ENCODE measurements at places on chromosomes 5 and 9.
A peak's percentile ranks its signal among the peaks of the same experiment; 100 is the strongest.

- no peak for DNase-seq
Observed at GRCh38 chr9:94479757-94480156, 75.1 kb upstream of the PCAT7 start.

DNA sequence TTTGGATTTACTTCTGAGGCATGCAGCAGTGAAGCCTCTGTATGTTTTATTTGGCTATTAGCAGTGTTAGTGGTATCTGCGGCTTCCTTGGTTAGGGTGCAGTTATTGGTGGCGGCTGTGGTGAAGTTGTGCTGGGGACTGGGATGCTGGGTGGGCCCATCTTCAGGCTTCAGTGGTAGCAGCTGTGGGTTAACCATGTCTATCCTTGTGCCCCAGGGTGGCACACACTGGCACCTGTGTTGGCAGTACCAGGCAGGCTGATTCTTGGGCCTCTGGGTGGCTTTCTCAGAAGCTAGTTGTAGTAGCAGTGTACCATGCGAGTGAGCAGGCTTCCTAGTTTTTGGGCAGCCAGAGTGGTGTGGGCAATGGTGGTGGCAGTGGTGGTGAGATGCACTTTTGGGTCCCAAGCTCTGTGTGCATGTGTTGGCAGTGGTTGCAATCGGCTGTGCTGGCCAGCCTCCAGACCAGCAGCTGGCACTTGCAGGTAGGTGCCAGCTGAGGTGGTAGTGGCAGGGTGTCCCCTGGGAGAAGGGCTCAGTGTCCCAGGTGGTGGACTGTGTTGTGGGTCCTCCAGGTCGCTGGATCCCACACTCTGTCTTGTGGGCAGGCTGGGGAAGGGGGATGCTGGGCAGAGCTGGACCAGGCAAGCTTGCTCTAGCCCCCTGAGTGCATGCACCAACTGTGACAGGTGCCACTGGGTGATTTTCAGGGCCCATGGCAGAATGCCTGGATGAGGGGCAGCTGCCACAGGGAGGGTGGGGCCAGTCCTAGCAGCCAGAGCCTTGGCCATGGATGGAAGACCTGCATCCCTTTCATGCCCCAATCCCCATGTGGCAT is 13.6 kb downstream of the AHRR start:
- no peak for DNase-seq

- DNase-seq, result no peak
Observed at GRCh38 chr5:55039843-55040242, 15.8 kb downstream of the GZMK start.

- DNase-seq, result no peak
Observed at GRCh38 chr5:40720069-40720468, 35.7 kb downstream of the TTC33 start.

GRCh38 chr5:160846642-160847041 is 5.4 kb downstream of the ATP10B start:
- DNase-seq, result no peak

GRCh38 chr9:101601904-101602765 is 7.4 kb upstream of the PPP3R2 start:
- peak; percentile 23 for DNase-seq

GRCh38 chr5:54440456-54440893 is 15.0 kb upstream of the HSPB3 start:
- no peak for DNase-seq

- no peak for DNase-seq
Observed at GRCh38 chr5:94470802-94471201, 147.6 kb downstream of the KIAA0825 start.

- DNase-seq, result no peak
Observed at GRCh38 chr9:136122425-136123383, 4.0 kb upstream of the TMEM250 start.

- no peak for DNase-seq
Observed at GRCh38 chr9:112971415-112971814, 40.6 kb downstream of the ZNF883 start.

DNA sequence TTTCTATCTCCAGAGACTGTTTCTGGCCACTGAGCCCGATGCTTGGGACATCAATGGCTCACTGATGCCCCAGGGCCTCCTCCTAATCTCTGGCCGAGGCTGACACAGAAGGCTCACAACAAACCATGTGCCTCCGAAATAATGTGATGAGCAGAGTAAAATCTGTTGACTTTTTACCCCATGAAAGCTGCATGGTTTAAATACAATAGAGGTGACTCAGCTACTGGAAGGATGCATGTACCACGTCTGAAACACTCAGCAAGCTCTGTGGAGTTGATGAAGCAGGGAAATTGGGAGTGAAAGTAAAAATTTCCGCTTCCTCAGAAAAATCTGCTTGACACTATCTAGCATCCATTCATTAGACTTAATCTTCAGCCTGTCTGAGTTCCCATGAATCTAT is 111.1 kb upstream of the EQTN start:
- no peak for DNase-seq

DNA sequence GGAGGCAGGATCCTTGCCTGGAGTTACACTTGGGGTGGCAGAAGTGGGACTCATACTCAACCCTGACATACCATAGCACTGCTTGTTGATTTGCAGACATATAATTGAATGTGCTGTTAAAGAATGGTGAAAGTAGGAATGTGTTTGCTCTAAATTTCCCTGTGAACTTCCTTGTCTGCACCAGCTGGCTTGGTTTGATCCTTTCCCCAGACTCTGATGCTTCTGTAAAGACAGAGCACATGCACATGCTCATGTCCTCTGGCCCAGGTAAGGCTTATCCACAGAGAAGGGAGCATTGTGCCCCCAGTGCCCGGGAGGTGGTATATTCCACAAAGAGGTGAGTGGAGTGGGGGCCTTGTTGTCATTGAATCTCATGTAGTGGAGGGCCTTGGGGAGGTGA is 138.0 kb upstream of the STC2 start:
- no peak for DNase-seq

DNA sequence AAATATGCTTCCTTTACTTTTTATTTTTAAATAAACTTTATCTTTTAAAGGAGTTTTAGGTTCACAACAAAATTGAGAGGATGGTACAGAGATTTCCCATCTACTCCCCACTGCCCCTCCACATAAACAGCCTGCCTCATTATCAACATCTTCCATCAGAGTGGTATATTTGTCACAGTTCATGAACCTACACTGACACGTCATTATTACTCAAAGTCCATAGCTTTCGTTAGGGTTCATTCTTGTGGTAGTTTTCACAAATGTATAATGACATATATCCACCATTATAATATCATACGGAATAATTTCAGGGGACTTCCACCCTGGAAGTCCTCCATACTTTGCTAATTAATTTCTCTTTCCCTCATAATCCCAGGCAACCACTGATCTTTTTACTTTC is 204.9 kb downstream of the SMARCA2 start:
- no peak for DNase-seq

DNA sequence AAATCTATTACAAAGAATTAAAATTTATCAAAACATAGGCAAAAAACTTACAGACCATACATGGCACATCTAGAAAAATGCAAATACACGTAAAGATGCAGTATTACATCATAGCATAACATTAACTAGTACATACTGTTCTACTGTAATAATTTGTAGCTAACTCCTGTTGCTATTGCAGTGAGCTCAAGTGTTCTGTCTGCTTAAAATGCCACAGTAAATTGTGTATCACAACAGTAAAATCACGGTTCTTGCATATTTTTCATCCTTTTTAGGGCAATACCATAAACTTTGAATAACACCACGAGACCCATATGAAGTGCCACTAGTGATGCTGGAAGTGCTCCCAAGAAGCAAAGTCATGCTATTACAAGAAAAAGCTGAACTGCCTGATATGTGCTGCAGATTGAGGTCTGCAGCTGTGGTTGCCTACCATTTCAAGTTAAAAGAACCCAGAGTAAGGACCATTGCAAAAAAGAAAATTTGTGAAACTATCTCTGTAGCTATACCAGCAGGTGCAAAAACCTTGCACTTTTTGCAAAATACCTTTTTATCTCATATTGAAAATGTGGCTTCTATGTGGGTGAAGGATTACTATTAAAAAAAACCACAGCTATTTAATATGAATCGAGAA is 14.2 kb downstream of the HOMER1 start:
- DNase-seq, result no peak

DNA sequence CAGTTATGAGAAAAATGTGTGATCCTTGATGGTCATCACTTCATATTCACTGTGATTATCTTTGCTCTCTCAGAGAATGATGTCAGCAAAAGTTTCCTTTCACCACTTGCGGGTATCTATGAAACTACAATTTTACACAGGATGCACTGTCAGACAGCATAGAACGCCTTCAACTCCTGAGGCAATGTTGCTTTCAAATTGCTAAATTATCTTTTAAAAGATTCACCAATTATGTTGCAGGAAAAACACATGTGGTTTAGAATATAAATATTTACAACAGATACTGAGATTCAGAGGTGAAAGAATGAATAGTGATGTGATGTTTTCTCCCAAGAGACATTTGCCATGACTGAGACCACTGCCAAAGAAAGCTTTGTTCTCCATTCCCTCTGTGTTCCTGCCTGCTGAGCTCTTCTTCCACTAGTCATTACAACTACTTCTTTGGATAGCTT is 879.8 kb upstream of the DMAC1 start:
- DNase-seq, result no peak

- no peak for DNase-seq
Observed at GRCh38 chr5:75656311-75657003, 45.2 kb downstream of the ANKDD1B start.

GRCh38 chr5:997001-997474 is 11.6 kb upstream of the NKD2 start:
- no peak for DNase-seq

- DNase-seq, result no peak
Observed at GRCh38 chr9:37035648-37036370, 1.7 kb upstream of the PAX5 start.

DNA sequence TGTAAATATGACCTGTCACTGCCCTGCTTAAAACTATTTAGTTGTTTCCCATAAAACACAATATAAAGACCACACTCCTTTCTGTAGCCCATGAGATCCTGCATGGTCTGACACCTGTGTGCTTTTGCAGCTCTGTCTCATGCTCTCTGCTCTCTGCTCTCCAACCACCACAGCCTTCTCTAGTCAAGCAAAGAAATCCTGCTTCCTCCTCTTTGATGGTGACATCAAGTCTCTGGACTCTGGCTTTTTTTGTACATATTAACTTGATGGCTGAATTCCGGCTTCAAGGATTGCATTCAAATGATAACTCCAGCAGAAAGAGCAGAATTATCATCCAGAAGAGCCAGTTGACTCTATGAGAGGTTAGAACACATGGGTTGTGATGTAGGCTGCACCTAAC is 58.2 kb downstream of the CHSY3 start:
- DNase-seq, result no peak

- DNase-seq, result peak; percentile 73
Observed at GRCh38 chr9:70479880-70480291, 65.4 kb upstream of the KLF9 start.

DNA sequence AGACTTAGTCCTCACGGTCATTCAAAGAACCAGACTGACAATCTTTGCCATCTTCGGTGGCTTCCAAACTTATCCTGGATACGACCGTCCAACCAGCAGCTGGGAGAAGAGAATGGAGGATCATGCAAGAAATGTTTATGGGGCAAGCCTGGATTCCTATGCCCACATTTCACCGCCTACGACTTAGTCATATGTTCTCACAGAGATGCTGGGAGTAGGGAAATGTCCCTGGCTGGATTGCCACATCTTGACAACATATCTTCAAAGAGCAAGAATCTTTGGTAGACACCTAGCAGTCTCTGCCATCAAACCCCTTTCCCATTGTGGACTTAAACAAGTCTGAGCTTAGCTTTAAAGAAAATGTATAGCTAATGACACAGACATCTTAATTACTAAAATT is 5.0 kb downstream of the MED7 start:
- DNase-seq, result no peak

DNA sequence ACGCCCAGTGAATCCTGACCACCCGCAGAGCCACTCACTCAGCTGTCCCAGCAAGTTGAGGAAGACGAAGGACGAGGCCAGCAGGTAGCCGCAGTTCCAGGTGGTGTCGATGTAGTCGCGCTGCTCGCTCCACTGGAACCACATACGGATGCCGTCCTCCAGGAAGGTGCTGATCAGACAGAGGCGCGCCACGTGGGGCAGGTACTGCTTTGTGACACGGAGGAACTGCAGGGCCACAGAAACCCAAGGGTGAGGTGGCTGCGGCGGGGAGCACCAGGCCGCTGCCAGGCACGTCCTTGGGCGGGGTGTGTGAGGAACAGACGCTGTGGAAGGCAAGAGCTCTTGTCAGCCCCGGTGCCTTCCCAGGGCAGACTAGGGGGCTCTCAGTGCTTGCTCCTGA is 8.6 kb downstream of the SURF4 start:
- no peak for DNase-seq

- no peak for DNase-seq
Observed at GRCh38 chr5:140319833-140320232, 16.9 kb upstream of the PFDN1 start.

DNA sequence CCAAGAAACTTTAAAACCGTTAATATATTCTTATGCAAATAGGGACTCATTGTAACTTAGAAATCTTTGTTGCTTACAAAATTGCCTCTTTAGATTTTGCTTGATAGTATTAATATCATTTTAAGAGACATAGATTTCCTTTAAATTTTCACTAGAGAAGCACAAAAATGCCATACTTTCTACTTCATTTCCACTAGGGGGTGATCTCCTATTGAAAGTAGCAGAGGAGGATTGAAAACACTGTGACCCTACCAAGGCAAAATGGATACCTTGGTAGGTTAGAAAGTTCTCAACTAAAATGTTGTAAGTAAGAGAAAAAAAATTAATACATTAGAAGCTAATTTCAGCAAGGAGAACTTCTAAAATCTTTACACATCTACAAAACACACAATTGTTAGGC is 204.9 kb downstream of the CHSY3 start:
- DNase-seq, result no peak

DNA sequence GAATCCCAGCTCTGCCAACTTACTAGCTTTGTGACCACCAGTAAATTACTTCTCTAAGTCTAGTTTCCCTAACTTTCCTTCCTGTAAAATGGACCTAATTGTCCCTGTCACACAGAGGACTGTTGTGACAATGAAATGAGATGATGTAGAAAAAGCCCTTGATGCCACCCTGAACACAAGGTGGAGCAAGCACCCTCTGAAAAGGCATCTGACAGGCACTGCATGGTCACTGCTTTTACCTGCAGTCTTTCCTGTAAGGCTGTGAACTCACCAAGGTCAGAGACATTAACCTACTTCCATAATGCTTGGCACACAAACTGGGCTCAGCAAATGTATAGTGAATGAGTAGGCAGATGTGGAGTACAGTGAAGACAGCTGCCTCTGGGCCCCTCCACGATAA is 6.1 kb downstream of the SLC31A2 start:
- DNase-seq, result no peak

DNA sequence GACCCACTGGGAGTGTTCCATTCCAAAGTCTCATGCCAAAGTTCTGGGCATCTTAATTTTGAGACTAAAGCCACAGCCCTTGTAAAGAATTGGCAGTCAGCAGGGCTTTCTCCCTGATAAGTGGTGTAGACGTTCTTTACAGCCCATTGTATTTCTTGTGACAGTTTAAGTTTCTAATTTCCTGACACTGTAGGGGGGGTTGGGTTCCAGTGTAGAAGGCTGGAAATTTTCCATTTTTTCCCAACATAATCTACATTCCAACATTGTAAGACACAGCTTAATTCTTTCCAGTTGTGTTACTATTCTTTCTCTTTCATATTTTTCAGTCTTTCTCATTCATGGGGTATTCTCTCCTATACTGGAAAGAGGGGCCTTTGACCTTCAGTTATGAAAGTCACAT is 121.1 kb downstream of the FBXL7 start:
- no peak for DNase-seq

GRCh38 chr9:92141144-92142129 is 26.2 kb upstream of the SPTLC1 start:
- DNase-seq, result no peak

- no peak for DNase-seq
Observed at GRCh38 chr9:8329561-8330283, 530.1 kb upstream of the DMAC1 start.
